ENCODE measurements at places on chromosomes 12 and 14. TPM values are rescaled to one million over a fixed set of nuclear protein-coding genes. Genes with fewer than 3 reads are reported as not detected.
A peak's percentile ranks its signal among the peaks of the same experiment; 100 is the strongest.

DNA sequence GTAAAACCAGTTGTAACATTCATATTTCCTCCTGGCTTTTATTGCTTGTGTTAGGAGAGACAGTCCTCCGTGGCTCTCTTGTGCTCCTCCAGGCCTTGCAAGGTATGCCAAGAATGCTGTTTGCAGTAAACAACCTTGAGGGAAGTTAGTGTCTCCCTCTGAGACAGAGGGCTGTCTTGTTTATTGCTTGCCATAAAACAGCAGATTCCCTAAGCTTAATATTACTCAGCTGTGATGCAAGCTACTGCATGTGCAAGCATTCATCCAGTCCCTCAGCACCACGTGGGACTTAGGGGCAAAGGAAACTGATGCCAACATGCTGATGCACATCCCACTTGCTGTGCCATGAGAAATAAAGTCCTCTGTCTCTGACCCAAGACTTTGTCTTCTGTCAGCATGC is 6.6 kb downstream of the POMT2 start:
- H3K36me3 ChIP-seq = no peaks in the 10 kb centered on the region
- no peak overlapping the region for H3K4me3 ChIP-seq
- no peaks in the 10 kb centered on the region for H3K27me3 ChIP-seq
- DNase-seq = no peak
- peak overlapping the region; percentile 73 for H3K27ac ChIP-seq

GRCh38 chr14:104359301-104359968 is 220.1 kb upstream of the C14orf180 start:
- H3K4me1 ChIP-seq = no peaks in the 10 kb centered on the region
- H3K27ac ChIP-seq = no peak overlapping the region
- no peaks in the 10 kb centered on the region for H3K27me3 ChIP-seq
- no peak for DNase-seq
- no peak overlapping the region for H3K4me3 ChIP-seq

DNA sequence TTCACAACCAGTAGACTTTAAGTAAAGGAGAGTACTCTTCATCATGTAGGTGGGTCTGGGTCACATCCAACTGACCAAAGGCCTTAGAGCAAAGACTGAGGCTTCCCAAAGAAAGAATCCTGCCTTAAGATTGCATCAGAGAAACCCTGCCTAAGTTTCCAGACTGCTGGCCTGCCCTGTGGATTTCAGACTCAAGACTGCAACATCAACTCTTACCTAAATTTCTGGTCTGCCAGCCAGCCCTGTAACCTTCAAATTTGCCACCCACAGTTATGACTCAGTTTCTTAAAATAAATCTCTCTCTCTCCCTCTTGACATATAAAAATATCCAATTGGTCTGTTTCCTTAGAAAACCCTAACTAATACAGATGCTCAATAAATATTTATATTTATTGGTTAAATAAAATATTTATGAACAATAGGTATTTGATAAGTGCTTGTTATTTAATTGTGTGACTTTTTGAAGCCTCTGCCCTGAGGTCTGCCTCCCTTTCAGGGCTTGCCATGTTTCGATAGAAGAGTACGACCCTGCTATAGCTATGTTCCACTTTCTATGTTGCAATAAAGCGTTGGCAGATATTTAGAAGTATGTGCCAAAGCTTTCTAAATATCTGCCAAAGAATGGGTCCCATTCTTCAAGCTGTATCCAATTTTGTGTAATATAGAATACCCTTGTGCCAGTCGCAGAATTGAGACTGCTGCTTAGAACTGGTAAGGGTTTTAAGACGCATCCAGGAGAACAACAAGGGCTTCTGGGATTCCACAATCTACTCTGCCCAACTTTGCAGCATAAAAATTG is 65.7 kb downstream of the TMEM30B start:
- H3K27me3 ChIP-seq = no peaks in the 10 kb centered on the region
- no peaks in the 10 kb centered on the region for H3K4me1 ChIP-seq
- no peak overlapping the region for H3K27ac ChIP-seq
- no peak overlapping the region for H3K4me3 ChIP-seq
- DNase-seq = no peak

- H3K27me3 ChIP-seq = no peaks in the 10 kb centered on the region
- no peak overlapping the region for H3K4me3 ChIP-seq
- no peaks in the 10 kb centered on the region for H3K36me3 ChIP-seq
- no peaks in the 10 kb centered on the region for H3K4me1 ChIP-seq
- H3K27ac ChIP-seq = no peak overlapping the region
- DNase-seq = no peak
These were observed 591.5 kb downstream of the TRHDE start for GRCh38 chr12:72863671-72864070.

DNA sequence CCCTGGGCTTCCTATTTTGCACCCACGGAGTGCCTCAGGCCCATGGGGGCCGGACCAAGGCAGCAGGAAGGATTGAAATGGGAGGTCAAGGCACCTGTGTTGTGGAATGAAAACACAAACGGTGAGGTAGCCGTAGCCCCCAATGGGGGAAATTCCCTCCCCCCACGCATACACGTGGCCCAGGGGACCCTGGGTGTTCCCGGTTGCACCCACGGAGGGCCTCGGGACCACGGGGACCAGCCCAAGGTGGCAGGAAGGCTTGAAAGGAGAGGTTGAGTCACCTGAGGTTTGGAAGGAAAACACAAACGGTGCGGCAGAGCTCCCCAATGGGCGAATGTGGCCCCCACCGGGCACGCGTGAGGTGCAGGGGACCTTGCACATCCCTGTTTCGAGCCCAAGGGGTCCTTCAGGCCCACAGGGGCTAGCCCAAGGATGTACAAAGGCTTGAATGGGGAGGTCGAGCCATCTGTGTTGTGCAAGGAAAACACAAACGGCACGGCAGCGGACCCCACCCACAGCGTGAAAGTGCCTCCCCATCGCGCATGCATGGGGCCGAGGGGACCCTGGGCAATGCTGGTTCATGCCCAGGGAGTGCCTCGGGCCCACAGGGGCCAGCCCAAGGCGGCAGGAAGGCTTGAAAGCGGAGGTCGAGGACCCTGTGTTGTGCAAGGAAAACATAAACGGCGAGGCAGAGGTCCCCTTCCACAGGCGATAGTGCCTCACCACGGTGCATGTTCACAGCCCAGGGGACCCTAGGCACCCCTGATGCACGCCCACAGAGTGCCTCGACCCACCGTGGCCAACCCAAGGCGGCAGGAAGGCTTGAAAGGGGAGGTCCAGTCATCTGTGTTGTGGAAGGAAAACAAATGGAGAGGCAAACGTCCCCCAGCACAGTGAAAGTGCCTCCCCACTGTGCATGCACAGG is 376.7 kb downstream of the ALG10 start:
- H3K27ac ChIP-seq = no peak overlapping the region
- H3K4me3 ChIP-seq = no peak overlapping the region
- H3K36me3 ChIP-seq = no peaks in the 10 kb centered on the region
- peak; percentile 6 for DNase-seq
- H3K4me1 ChIP-seq = no peaks in the 10 kb centered on the region
- no peaks in the 10 kb centered on the region for H3K27me3 ChIP-seq

- H3K27me3 ChIP-seq = no peaks in the 10 kb centered on the region
- no peak overlapping the region for H3K4me3 ChIP-seq
- H3K27ac ChIP-seq = no peak overlapping the region
- DNase-seq = peak; percentile 85
These were observed 19.3 kb upstream of the KRT7 start for GRCh38 chr12:52213564-52214420.

DNA sequence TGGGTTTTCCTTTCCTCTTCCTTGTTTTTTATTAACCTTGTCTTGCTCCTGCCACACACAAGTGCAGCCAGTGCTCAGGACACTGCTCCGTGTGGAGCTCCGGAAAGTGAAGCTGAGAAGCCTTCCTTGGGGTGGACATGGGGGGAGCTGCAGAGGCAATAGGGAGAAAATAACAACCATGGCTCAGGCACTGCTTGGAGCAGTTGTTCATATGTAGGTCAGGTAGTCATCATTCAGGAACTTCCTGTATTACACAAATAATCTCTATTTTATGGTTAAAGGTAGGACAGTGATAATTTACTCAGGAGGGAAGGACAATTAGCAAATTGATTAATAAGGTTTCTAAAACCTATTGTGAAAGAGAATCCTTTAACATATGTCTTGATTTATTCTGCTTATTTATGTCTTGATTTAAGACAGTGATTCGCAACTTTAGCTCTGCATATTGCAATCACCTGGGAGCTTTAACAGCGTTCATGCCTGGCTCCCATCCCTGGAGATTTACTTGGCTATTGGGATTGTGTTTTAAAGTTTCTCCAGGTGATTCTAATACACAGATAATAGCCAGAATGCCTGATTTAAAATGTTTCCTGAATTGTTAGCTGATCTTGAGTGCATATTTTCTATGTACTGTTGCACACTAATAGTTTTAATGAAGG is 92.1 kb downstream of the ETV6 start:
- H3K27me3 ChIP-seq = no peaks in the 10 kb centered on the region
- H3K4me1 ChIP-seq = peaks cover 15% of the 10 kb centered on the region
- no peak overlapping the region for H3K4me3 ChIP-seq
- H3K27ac ChIP-seq = no peak overlapping the region

DNA sequence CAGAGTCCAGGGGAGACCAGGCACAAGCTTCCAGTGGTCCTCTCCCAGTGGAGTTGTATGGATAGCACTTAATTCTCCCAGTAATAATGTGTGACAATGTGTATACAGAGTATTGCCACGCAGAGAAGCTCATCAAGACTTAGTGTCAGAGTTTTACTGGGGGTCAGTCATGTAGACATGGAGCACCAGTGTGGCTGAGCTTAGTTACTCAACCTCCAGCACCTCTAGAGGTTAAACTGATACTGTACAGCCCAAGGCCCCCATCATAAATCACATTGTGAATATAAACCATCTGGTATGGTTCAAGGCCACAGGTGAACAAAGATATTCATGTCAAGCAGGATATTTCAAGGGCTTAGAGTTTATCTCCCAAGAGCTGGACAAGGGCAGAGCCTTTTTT is 378.1 kb upstream of the TMPO start:
- H3K27ac ChIP-seq = no peak overlapping the region
- no peak for DNase-seq
- H3K4me1 ChIP-seq = no peaks in the 10 kb centered on the region
- H3K36me3 ChIP-seq = no peaks in the 10 kb centered on the region
- no peaks in the 10 kb centered on the region for H3K27me3 ChIP-seq
- H3K4me3 ChIP-seq = no peak overlapping the region

GRCh38 chr14:92585981-92586937 is 72.7 kb downstream of the RIN3 start:
- H3K4me3 ChIP-seq = no peak overlapping the region
- H3K27me3 ChIP-seq = no peaks in the 10 kb centered on the region
- H3K36me3 ChIP-seq = no peaks in the 10 kb centered on the region
- H3K27ac ChIP-seq = no peak overlapping the region

GRCh38 chr14:23442721-23443356 is 7.4 kb upstream of the MYH7 start:
- H3K4me1 ChIP-seq = no peaks in the 10 kb centered on the region
- DNase-seq = no peak
- H3K4me3 ChIP-seq = no peak overlapping the region
- H3K27me3 ChIP-seq = peaks cover 2% of the 10 kb centered on the region
- no peak overlapping the region for H3K27ac ChIP-seq
- H3K36me3 ChIP-seq = no peaks in the 10 kb centered on the region

DNA sequence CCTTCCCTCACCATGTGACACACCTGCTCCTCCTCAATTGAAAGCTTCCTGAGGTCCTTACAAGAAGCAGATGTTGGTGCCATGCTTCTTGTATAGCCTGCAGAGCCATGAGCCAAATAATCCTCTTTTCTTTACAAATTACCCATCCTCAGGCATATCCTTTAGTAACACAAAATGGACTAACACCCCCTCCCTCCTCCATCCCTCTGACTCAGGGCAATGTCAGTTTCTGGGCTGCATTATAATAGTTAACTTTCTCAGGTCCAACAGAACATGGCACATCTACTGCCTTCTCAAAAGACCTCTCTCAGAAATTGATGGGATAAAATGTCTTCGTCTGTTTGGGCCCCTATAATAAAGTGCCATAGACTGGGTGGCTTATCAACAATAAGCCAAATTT is 287.0 kb downstream of the DPF3 start:
- H3K27ac ChIP-seq = no peak overlapping the region
- no peak for DNase-seq
- no peaks in the 10 kb centered on the region for H3K27me3 ChIP-seq
- H3K36me3 ChIP-seq = no peaks in the 10 kb centered on the region

- peak overlapping the region; percentile 91 for H3K27ac ChIP-seq
- peaks cover 9% of the 10 kb centered on the region for H3K4me1 ChIP-seq
These were observed 1.1 kb downstream of the SAV1 start for GRCh38 chr14:50666772-50667683.

GRCh38 chr12:53231921-53232645 is at the start of gene RARG:
Gene RARG, minus strand, starts transcription at chr12:53232209. Its CDS starts 4,664 bp downstream, at chr12:53227545.
- no peaks in the 10 kb centered on the region for H3K36me3 ChIP-seq
- peak within 1 kb of the TSS; percentile 77 for H3K4me3 ChIP-seq
- DNase-seq = peak; percentile 83
- H3K27ac ChIP-seq = no peak within 1 kb of the TSS
- peaks cover 45% of the 10 kb centered on the region for H3K4me1 ChIP-seq

DNA sequence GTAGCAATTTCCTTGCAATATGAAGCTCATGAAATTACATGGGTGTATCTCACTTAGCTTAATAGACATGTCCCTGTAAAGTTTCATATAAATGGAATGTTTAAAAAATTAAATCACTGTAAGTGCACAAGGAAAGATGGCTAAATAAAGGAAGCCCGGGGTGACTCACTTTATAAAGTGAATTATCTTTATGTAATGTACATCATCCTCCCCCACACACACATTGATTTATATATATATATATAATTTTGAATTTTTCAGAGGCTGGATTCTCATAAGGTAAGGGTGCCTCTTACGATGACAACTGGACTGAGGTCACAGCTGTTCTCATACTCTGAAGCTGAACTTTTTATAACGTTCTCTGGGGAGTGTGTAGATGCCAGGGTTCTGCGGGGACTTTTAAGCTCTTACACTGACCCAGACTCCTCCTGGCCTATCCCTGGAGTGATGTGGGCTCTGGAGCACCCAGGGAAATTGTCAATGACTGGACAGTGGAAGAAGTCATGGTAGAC is 108.7 kb upstream of the HIF1A start:
- H3K4me3 ChIP-seq = no peak overlapping the region
- H3K27me3 ChIP-seq = no peaks in the 10 kb centered on the region
- H3K36me3 ChIP-seq = no peaks in the 10 kb centered on the region
- H3K27ac ChIP-seq = no peak overlapping the region

DNA sequence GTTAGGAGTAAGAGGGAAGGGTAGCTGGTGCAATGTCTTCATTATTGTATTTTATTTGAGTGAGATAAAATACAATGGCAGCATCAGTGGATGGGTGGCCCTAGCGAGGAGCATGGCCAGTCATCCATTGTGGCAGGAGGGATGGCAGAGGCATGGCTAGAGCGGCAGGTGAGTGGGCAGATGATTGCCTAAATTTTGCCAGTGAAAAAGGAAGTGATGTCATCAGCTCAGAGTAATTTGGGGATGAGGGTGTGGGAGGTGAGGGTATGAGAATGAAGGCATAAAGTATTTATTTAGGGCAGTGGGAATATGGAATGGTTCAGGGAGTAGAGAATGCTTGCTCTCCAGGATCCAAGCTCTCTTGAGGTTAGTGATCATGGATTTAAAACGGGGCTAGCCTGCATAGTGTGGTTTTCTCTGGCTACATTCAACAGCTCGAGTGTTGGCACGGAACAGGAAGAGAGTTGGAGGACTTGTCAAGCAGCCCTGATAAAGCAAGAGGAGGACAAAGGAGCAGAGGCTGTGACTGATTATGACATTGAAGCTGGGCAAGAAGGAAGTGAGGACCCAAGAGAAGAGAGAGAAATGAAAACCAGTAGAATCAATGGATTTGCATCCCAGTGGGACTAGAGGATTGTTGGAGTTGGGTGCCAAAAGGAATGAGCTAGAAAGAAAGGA is 18.7 kb upstream of the SERPINA6 start:
- DNase-seq = no peak
- H3K36me3 ChIP-seq = no peaks in the 10 kb centered on the region
- no peaks in the 10 kb centered on the region for H3K27me3 ChIP-seq

The TPH2 gene
- total RNA-seq = 0.90 TPM

The SLCO1B1 gene
- not detected for total RNA-seq

The NDRG2 gene
- 27.2 TPM for total RNA-seq

The MSI1 gene
- 51.9 TPM for total RNA-seq

The GAS2L3 gene
- total RNA-seq = 19.1 TPM

Data from H1 (cell line).